ENCODE measurements at places on chromosomes 13 and 19.

GRCh38 chr13:94617389-94618000, 15.8 kb downstream of the GPR180 start:
- DNase-seq = peak; percentile 69

GRCh38 chr13:46961719-46962118, 64.9 kb upstream of the HTR2A start:
- DNase-seq = peak; percentile 28

DNA sequence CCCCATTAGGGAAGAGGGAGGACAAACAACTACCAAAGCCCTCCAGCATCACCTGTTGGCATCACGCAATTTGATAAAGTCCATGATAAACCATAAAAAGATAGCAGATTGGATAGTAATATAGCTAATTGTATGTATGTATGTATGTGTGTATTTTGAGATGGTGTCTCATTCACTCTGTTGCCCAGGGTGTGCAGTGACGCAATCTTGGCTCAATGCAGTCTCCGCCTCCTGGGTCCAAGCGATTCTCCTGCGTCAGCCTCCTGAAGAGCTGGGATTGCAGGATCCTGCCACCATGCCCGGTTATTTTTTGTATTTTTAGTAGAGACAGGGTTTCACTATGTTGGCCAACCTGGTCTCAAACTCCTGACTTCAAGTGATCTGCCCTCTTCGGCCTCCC, 74.6 kb upstream of the RNF113B start:
- DNase-seq = no peak

- DNase-seq = no peak
Measured at GRCh38 chr13:47036294-47037008, 139.6 kb upstream of the HTR2A start.

- no peak for DNase-seq
Measured at GRCh38 chr19:45471931-45472562, 4.3 kb downstream of the FOSB start.

GRCh38 chr13:40271271-40271885, 395.1 kb downstream of the FOXO1 start:
- DNase-seq = peak; percentile 39

GRCh38 chr13:74895042-74895796, 586.8 kb downstream of the TBC1D4 start:
- no peak for DNase-seq

- no peak for DNase-seq
Measured at GRCh38 chr19:30071871-30072270, 129.8 kb downstream of the URI1 start.

DNA sequence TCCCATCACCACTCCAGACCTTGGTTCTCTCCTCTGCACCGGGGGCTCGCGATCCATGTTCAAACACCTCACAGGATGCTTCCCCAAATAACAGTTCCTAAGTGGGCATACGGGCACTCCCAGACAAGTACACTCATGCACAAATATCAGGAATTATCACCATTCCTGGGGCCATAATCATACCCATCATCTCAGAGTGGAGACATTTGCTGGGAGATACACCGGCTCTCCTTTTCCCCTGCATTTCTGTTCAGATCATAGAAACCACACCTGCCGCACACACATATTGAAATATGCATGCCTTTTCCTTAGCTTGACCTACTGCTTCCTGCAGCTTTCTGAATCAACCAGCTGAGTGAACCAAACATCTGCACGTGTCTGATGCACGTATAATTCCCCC, 33.9 kb upstream of the MBNL2 start:
- DNase-seq = no peak

DNA sequence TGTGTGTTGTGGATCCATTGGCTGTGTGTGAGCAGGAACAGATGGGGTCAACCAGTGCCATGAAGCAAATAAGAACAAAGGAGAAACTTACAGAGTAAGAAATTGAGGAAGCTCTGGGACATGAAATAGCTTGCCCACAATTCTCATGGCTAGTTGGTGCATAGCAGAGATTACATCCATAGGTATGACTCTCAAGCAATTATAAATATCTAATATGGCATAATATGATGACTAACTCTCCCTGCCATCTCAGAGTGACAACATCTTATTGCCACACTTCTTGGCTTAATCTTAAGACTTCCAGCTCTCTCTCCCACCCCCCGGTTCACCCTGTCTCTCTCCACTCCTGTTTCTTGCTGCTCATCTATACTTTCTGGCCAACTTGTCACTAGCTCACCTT, 53.3 kb downstream of the OXGR1 start:
- no peak for DNase-seq

DNA sequence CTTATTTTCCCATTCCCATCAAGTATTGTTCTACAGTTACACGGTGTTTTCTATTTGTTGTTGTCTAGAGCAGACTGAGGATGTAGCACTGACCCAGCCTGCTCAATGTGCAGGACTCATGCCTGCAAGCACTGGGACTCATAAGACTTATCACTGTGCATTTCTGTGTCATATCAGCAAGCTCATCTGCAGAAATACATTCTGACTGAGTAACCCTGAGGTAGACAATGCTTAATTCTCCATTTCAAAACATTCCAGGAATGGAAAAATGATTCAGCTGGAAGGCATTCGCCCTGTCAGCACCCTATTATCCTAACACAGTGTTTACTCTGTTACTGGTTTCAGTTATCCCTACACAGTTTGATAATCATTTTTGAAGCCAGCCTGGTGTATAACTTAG, 2506.4 kb downstream of the PCDH9 start:
- DNase-seq = no peak

DNA sequence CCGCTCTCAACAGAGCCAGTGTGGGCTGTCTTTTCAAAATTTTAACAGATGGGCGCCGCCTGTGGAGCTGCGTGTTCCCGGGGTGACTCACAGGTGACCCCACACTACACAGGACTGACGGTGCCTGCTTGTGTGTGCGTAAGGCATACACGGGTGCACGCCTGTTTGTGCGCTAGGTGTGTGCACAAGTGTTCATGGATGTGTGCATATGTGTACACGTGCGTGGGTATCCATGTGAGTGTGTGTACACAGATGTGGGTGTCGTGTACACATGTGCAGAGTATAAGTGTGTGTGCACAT, 92.7 kb upstream of the SOX1 start:
- DNase-seq = no peak

GRCh38 chr19:16940626-16941025, 51.8 kb downstream of the F2RL3 start:
- DNase-seq = no peak

GRCh38 chr13:33096886-33097605, 80.8 kb downstream of the KL start:
- no peak for DNase-seq

GRCh38 chr13:72643311-72643989, 84.0 kb downstream of the MZT1 start:
- peak; percentile 83 for DNase-seq

GRCh38 chr13:27599845-27600553, 20.3 kb downstream of the LNX2 start:
- DNase-seq = peak; percentile 95

GRCh38 chr13:87792878-87793277, 121.7 kb downstream of the SLITRK5 start:
- no peak for DNase-seq

DNA sequence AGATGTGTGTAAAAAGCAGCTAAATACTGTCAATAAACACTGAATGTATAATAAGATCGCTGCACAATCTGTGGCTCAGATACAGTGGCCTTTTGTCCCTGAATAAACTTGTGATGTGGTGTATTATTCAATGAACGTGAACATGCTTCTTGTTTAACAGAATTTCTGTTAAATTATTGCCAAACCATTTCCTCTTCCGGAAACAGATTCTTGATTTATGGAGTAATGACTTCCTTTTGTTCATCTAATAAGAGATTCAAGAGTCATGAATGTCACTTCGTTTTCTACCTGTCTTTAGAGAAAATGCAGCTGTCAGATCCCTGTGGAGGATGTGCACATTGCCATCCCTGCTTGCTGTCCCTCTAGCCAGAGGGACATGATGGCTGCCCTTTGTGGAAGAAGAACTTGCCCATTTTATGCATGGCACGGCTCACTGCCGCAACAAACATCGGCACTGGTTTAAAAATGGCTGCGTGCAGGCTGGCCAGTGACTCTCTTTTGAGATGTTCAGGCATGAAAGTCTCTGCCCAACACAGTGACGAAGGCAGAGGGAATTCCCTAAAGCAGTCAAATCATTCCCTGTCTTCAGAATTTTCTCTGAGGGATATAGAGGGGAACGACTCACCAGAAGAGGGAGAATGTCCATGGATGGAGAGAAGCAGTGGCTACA, 3.1 kb upstream of the TNFSF13B start:
- DNase-seq = peak; percentile 62

GRCh38 chr13:99125326-99125915, 75.2 kb upstream of the UBAC2 start:
- DNase-seq = no peak

All from hematopoietic multipotent progenitor cell treated with erythropoietin and hydrocortisone succinate and interleukin-3 and kit ligand, for 6 days (in vitro differentiated cells).